ENCODE measurements at places on chromosomes 1 and 21.

DNA sequence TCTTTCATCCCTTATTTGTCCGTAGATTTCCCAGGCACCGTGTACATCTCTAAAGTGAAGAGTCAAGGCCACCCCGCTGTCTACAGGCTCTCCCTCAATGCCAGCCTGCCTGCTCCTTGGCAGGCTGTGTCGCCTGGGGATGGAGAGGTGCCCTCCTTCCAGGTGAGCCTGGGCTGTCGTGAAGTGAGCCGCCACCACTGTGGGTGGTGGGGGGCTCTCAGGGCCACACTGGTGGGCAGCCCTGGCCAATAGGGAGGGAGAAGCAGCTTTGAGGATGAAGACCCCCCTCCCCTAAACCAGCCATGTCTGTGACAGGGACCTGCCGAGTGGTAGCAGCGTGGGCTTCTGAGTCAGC lies 46.2 kb downstream of the DISP3 start:
- no peak for DNase-seq

GRCh38 chr1:42822800-42823392 lies 5.7 kb upstream of the SVBP start:
- DNase-seq: peak; percentile 31

DNA sequence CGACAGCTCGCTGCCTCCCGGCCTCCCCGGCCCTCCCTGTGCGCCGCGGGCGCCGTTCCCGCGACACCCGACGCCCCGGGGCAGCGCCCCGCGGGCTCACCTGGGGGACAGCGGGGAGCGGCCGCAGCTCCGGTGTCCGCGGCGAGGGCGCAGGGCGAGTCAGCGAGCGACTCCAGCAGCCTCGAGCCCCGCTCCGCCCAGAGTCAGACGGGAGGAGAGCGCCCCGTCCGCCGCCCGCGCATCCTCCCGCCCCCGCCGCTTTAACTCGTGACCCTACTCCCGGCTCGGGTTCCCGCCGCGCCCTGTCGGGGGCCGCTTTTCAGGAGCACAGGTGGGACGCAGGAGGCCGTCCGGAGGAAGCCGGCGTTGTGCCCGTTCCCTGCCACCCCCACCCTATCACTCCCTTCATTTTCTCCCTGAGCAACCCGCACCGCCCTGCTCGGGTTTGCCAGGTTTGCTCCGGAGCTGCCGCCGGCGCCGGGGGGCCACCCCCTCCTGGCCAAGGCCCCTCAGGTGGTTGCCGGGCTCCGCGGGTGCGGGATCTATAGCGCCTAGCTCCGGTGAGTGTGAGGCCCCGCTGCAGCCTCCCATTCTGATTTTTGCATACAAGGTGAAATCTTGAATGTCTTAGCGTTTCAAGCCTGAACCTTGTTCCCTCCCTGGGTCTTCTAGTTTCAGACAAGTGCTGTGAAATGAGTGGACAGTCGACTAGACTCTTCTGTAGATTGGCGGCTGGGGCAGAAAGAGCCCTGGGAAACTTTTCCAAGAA lies at the start of gene MCOLN3:
MCOLN3 (minus strand) TSS at position 205 of the 769 bp plus-strand sequence. CDS start 3,140 bp downstream, outside the sequence.
- DNase-seq: peak; percentile 15

DNA sequence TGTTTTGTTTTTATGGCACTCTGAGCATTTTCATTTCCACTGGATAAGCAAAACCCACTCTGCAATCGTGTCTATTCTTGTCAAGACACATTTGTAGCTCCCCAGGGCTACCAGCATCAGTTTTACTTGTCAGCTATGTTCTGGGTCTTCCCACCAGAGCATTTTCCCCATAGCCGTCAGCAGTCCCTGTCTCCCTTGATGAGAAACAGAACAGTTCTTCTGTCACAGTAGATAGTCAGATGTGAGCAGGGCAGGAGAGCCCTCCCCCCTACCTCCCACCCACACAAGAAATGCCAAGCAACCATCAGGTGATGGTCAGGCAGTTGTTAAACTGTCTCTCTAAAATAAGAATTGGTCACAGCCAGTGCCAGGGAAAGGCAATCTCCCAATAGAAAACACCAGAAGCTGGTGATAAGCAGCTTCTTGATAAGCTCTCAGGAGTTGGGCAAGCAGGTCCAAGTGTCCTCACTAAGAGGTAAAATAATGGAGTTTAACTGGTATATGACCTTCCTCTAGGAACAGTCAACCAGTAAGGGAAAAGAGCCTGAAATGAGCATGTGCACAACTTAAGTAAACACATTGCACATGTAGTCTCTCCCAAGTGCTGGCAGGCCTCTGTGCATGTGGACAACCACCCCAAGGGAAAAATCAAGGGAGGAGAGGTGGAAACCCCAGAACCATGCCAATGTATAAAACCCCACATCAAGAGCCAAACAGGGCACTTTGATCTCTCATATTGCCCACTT lies 208.2 kb downstream of the S1PR1 start:
- no peak for DNase-seq
